ENCODE measurements at places on chromosomes 3 and 15.

DNA sequence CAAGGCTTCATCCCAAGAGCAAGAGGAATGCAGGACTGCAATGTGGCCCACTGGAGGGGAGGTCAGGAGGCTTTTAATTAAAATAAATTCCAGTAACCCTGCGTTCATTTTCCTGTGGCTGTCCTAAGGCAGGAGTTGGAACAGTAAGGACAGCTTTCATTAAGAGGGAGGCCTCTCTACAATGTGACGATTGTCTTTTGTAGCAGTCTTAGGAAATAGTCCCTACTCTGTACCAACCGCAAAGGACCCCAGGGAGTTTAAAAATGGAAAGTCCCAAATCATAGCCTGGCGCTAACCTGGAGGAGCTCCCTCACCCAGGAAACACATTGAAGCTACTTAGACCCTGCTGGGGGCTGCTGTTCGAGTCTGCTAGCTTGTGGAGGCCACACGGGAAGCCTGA lies 62.8 kb downstream of the SYNM start:
- no peak for DNase-seq

GRCh38 chr3:64244011-64244942 lies 19.0 kb upstream of the PRICKLE2 start:
- DNase-seq: peak; percentile 19

DNA sequence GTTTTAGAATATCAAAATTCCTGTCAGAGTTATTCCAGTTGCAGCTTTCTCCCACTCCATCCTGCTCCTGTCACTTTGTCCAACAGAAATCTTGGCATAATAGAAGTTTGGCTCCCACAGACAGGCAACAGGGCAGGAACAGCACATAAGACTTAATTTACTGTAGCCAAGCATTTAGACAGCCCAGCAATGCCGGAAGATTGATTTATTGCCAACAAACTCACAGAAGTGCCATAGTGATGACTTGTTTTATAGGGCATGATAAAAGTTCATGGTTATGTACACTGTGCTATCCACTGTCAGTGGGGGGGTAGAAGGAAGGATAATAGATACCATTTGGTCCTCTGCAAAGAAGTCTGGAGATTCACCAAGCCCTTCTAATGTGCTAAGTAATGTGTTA lies 98.3 kb upstream of the CBLB start:
- no peak for DNase-seq

DNA sequence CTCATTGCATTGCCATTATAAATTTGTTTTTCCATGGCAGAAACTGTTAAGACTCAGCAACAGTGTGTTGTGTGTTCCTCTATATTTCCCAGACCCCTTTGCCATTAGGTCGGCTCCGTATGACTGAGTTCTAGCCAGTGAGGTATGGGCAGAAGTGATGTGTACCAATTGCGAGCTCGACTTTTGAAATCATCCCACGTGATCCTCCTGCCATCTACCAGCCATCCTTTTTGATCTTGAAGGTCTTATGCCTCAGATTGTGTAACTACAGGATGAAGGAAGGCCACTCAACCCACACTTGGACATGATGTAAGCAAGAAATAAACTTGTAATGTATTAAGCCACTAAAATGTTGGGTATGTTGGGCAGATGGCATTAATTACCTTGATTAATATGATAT lies 562.3 kb downstream of the PDCD6IP start:
- no peak for DNase-seq

DNA sequence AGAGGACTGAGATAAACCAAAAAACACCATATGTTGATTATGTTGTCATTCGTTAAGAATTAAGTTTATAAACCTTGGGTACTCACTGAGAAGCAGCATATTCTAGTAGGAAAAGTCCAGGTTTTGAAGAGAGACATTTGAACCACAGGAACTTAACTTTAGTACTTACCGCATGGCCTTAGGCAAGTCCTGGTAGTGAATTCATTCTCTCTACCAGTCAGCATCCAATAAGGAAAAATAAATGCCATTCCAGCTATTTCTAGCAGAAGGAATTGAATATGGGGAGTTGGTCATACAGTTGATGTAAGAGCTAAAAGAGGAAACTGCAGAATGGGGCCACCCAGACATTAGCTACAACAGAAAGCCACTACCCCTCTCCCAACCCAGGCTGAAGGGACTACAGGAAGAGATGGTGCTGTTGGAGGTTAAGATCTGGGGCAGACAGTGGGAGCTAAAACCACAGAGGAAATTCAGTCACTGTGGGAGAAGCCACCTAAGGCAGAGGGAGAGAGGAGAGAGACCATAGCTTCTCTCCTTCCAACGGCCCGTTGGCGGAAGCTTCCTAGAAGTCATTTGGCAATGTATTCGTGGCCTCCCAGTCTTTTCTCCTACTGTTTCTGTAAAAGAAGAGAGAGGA lies 133.8 kb upstream of the RARB start:
- DNase-seq: no peak

DNA sequence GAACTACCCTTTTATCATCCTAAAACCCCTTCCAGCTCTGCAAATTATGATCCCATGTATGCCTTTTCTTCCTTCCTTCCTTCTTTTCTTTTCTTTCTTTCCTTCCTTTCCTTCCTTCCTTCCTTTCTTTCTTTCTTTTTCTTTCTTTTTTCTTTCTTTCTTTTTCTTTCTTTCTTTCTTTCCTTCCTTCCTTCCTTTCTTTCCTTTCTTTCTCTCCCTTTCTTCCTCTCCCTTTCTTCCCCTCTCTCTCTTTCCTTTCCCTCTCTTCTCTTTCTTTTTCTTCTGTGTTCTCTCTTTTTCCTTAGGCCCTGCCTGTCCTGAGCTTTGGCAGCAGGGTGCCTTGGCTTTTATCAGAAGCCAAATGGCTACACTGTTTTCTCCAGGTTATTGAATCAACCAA lies 66.8 kb downstream of the IQCH start:
- DNase-seq: no peak

GRCh38 chr15:74994685-74995084 lies 678 bp upstream of the SCAMP5 start:
- no peak for DNase-seq

DNA sequence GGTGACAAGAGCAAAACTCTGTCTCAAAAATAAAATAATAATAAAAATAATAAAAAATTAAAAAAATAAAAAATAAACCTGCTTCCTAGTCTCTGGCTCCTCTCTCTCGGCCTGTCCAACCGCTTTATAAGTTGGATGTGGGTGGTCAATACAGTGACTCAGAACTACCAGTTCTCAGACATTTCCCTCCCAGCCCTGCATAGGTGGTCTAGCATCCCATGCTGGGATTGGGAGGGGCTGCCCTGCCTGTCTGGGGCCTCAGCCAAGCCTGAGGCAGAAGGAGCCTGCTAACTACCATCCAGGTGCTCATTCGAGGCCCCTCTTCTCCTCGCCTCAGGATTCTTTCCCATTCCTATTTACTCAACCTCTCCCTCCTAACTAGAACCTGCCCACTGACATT lies 33.3 kb upstream of the BLM start:
- no peak for DNase-seq

DNA sequence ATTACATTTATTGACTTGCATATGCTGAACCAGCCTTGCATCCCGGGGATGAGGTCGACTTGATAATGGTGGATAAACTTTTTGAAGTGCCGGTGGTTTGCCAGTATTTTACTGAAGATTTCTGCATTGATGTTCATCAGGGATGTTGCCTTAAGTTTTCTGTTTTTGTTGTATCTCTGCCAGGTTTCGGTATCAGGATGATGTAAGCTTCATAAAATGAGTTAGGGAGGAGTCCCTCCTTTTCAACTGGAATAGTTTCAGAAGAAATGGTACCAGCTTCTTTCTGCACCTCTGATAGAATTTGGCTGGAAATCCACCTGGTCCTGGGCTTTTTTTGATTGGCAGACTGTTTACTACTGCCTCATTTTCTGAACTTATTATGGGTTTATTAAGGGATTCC lies 250.8 kb downstream of the TBC1D5 start:
- no peak for DNase-seq

GRCh38 chr3:152279479-152279878 lies 10.8 kb downstream of the MBNL1 start:
- no peak for DNase-seq

DNA sequence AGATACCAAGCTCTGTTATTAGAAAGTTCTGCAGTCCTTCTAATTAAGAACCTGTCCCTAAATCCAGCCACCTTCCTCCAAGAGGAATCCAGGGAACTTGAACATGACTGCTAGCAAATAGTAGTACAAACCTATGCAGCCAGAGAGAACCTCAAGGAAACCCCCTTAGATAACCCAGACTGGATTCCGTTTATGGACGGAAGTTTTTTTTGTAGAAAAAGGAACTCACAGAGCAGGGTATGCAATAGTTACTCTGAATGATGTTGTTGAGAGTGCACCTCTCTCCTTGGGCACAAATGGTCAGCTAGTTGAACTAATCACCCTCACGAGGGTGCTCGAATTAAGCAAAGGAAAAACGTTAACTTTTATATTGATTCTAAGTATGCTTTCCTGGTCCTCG lies 40.8 kb downstream of the TM4SF18 start:
- peak; percentile 70 for DNase-seq

- DNase-seq: no peak
These were observed 41.2 kb downstream of the TRAT1 start for GRCh38 chr3:108863799-108864135.

GRCh38 chr3:158539414-158540014 lies 31.5 kb upstream of the MLF1 start:
- DNase-seq: peak; percentile 73

DNA sequence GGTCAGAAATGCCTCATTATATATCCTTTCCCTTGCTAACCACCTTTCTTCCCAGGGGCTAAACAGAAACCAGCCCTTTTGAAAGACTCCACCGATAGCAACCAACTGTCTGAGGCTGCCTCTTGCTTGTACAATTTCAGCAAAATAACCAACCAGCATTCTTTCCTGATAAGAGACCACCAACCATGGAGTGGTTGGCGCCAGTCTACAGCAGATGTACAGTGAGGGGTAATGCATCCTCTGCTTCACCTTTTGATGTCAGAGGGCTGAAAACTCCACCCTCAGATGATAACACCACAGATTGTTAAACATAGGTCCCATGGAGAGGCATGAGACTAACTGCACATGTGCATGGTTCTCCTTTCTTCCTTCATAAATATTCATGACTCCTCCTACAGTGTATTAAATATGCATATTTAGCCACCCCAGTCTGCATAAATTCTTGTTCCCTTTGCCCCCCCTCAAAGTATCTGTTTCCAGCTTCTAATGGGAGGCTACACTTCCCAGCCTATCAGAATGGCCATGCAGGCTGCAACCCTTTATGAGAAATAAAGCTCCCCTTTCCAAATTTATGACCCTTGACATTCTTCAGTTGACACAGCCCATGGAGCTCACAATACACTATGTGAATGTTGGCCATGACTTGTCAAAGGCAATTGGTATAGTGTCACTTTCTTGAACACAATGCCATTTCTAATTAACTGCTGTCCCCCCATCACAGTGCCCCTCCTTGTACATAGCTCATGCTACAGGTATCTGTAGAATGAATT lies 48.3 kb downstream of the GABRB3 start:
- no peak for DNase-seq

GRCh38 chr15:62749036-62749815 lies 293.3 kb upstream of the TPM1 start:
- DNase-seq: no peak

- no peak for DNase-seq
These were observed 512 bp downstream of the IQCF5 start for GRCh38 chr3:51874889-51875288.

DNA sequence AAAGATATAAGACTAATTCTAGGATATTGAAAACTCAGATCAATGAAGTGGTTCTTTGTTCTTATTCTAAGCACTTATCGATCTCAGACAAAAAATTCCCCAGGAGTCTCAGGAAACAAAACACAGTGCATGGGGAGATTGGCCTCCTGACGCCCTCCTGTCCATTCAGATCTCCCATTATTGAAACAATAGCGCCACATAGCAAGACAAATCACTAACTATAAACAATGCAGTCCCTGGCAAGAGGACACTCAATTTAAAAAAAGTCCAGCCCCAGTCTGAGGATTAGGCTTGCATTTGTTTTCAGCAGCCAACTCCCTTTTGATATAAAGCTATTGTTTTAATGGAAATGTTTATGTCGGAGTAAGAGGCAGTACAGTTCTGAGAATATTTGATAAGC lies 528.2 kb downstream of the GABRG3 start:
- DNase-seq: no peak

GRCh38 chr15:38829086-38829485 lies 264.5 kb upstream of the RASGRP1 start:
- DNase-seq: no peak

- no peak for DNase-seq
These were observed 15.7 kb upstream of the RBP1 start for GRCh38 chr3:139555249-139555648.

GRCh38 chr3:13540297-13540995 lies 8.5 kb upstream of the FBLN2 start:
- no peak for DNase-seq
